ENCODE measurements at places on chromosomes 7 and 10. TPM values are rescaled to one million over a fixed set of nuclear protein-coding genes. Genes with fewer than 3 reads are reported as not detected.

The CYP2C18 gene
- not detected for total RNA-seq

The DOCK1 gene
- 45.0 TPM for total RNA-seq

The TDRD1 gene
- total RNA-seq = not detected

DNA sequence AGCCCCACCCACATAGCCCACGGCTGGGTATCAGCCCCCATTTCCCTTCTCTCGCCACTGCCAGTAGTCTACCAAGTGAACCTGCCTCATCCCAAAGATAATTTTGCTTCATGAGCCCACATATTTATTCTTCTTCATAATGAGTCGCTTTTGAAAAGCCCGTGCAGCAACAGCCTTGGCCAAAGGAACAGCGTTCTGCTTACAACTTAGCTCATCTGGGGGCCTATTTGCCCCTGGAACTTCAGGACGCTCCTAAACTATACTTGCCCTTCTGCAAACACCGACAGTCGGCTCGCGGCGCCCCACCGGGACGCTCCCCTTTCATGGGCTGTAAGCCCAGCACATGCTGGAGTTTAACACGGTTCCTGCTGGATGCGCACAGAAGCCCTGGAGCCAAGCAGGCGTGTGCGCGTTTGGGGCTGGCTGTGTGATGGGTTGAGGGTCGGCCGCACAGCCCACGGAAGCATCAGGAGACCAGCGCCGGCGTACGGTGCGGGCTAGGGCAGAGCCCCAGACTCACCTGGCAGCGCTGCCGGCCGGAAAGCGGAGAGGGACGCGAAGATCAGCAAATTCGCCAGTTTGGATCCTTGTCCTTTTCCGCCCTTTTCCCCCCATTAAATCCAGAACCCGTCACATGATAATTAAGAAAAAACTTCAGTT lies 370 bp downstream of the TMEM60 start:
- H3K36me3 ChIP-seq = no peaks in the 10 kb centered on the region
- H3K27me3 ChIP-seq = no peaks in the 10 kb centered on the region
- H3K4me3 ChIP-seq = peak overlapping the region; percentile 78
- peak overlapping the region; percentile 82 for H3K27ac ChIP-seq
- H3K4me1 ChIP-seq = peaks cover 20% of the 10 kb centered on the region
- no peak for DNase-seq

DNA sequence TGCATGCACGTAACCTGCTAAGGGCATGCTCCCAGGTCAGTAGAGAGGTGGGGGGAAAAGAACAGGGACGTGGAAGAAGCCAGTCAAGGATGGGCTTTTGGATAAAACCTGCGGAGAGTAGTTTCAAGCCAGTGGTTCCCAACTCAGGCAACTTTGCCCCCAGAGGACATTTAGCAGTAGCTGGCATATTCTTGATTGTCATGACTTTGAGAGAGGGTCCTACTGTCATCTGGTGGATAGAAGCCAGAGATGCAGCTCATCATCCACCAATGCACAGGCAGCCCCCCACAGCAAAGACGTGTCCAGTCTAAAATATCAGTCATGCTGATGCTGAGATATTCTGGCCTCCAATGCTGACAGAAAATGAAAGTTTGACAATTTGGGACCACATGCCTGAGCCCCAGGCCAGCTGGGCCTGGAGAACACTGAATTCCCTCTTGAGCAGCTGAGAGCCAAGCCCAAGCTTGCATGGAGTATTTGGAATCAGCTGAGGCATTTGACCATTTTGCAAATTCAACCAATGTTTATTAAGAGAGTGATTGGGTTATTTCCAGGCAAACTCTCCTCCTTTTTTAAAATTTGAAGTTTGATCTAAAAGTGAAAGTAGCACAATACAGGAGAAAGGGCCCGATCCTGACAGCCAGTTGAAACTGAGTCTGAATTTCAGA lies 110.0 kb upstream of the C7orf33 start:
- no peak overlapping the region for H3K27ac ChIP-seq
- H3K4me3 ChIP-seq = no peak overlapping the region
- H3K27me3 ChIP-seq = no peaks in the 10 kb centered on the region

DNA sequence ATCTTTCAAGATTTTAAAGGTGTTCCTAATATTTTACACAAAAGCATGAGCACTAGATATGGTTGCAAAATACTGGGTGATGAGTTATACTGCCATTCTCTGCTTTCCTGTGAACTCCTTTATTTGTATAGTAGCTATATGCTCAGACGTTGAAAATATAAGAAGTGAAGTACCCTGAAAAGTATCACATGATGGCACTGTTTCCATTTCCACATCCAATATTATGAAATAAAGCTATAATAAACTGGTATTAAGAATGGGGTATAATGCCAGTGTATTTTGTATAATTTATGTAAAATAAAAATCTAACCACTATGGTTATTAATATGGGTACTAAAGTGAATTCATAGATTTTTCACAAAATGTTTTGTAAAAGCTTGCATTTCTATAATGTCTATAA lies 79.6 kb upstream of the FOXP2 start:
- no peaks in the 10 kb centered on the region for H3K36me3 ChIP-seq
- H3K27ac ChIP-seq = no peak overlapping the region
- no peak overlapping the region for H3K4me3 ChIP-seq
- H3K27me3 ChIP-seq = no peaks in the 10 kb centered on the region
- no peaks in the 10 kb centered on the region for H3K4me1 ChIP-seq
- no peak for DNase-seq

- no peak overlapping the region for H3K4me3 ChIP-seq
- no peaks in the 10 kb centered on the region for H3K36me3 ChIP-seq
- H3K27me3 ChIP-seq = no peaks in the 10 kb centered on the region
- H3K4me1 ChIP-seq = no peaks in the 10 kb centered on the region
- no peak overlapping the region for H3K27ac ChIP-seq
These were observed 240.4 kb downstream of the ABCA13 start for GRCh38 chr7:48411619-48412018.

The AS3MT gene
- total RNA-seq = 0.34 TPM

GRCh38 chr10:72886621-72887020 lies 6.9 kb upstream of the OIT3 start:
- no peak overlapping the region for H3K4me3 ChIP-seq
- H3K27ac ChIP-seq = no peak overlapping the region
- peaks cover 7% of the 10 kb centered on the region for H3K4me1 ChIP-seq
- no peaks in the 10 kb centered on the region for H3K27me3 ChIP-seq
- no peaks in the 10 kb centered on the region for H3K36me3 ChIP-seq

- no peak for DNase-seq
- H3K27ac ChIP-seq = peak overlapping the region; percentile 15
- H3K4me3 ChIP-seq = no peak overlapping the region
- no peaks in the 10 kb centered on the region for H3K27me3 ChIP-seq
- H3K36me3 ChIP-seq = no peaks in the 10 kb centered on the region
These were observed 7.9 kb upstream of the RALA start for GRCh38 chr7:39615350-39615975.

GRCh38 chr10:122122493-122122892 lies 133.5 kb downstream of the TACC2 start:
- DNase-seq = peak; percentile 43
- peaks cover 10% of the 10 kb centered on the region for H3K4me1 ChIP-seq
- H3K36me3 ChIP-seq = no peaks in the 10 kb centered on the region
- no peak overlapping the region for H3K27ac ChIP-seq
- H3K27me3 ChIP-seq = no peaks in the 10 kb centered on the region

The FAM25G gene
- total RNA-seq = not detected

The WIPF3 gene
- 1.0 TPM for total RNA-seq

The MAP3K8 gene
- total RNA-seq = 5.1 TPM

The CLCN1 gene
- not detected for total RNA-seq

DNA sequence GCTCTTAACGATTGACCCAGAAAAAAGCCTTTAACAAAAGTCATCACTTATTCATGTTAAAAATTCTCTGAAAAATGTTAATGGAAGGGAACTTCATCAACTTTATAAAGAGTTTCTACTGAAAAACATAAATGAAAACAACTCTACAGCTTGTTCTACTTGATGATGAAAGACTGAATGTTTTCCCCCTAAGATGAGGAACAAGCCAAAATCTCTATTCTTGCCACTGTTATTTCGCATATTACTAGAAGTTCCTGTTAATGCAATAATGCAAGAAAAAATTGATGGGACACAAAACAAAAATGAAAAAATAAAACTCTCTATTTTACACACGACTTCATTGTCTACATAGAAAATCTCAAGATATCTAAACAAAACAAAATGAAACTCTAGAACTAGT lies 249.8 kb upstream of the AKR1E2 start:
- H3K27ac ChIP-seq = no peak overlapping the region
- no peak for DNase-seq
- no peak overlapping the region for H3K4me3 ChIP-seq
- no peaks in the 10 kb centered on the region for H3K36me3 ChIP-seq

DNA sequence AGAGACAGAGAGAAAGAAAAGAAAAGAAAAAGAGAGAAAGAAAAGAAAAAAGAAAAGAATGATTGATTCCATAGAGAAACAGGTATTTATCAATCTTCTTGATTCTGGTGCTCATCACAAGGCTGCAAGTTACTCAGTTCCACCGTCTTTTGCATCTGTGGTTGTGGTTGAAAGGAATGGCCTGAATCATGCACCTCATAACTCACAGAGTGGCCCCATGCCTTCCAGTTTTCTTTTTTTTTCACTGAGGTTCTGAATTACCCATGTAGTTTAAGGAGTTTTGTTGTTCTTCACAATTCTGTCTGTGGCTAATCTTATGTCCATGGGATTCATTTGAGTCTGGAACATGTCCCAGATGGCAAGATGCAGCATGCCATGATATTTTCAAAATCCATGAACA lies 156.0 kb downstream of the ZNF33B start:
- no peaks in the 10 kb centered on the region for H3K36me3 ChIP-seq
- no peak overlapping the region for H3K27ac ChIP-seq
- H3K27me3 ChIP-seq = no peaks in the 10 kb centered on the region
- H3K4me1 ChIP-seq = no peaks in the 10 kb centered on the region
- no peak for DNase-seq

GRCh38 chr7:2307690-2308107 lies 6.5 kb downstream of the SNX8 start:
- no peak for DNase-seq
- no peak overlapping the region for H3K27ac ChIP-seq
- peaks cover 8% of the 10 kb centered on the region for H3K4me1 ChIP-seq

GRCh38 chr7:124924906-124925305 lies 4.7 kb downstream of the POT1 start:
- DNase-seq = no peak
- H3K4me3 ChIP-seq = no peak overlapping the region
- no peaks in the 10 kb centered on the region for H3K36me3 ChIP-seq
- no peaks in the 10 kb centered on the region for H3K27me3 ChIP-seq
- H3K4me1 ChIP-seq = no peaks in the 10 kb centered on the region

- no peak overlapping the region for H3K4me3 ChIP-seq
- H3K4me1 ChIP-seq = no peaks in the 10 kb centered on the region
- H3K27me3 ChIP-seq = no peaks in the 10 kb centered on the region
- no peaks in the 10 kb centered on the region for H3K36me3 ChIP-seq
- DNase-seq = no peak
- no peak overlapping the region for H3K27ac ChIP-seq
These were observed 600.4 kb downstream of the KCNMA1 start for GRCh38 chr10:77036993-77037734.

The MLXIPL gene
- total RNA-seq = 0.41 TPM

- H3K27me3 ChIP-seq = no peaks in the 10 kb centered on the region
- H3K4me3 ChIP-seq = no peak overlapping the region
- H3K27ac ChIP-seq = peak overlapping the region; percentile 7
These were observed 20.7 kb downstream of the TOMM7 start for GRCh38 chr7:22801912-22802311.

GRCh38 chr7:123995617-123996326 lies 37.1 kb downstream of the TMEM229A start:
- DNase-seq = no peak
- no peaks in the 10 kb centered on the region for H3K4me1 ChIP-seq
- H3K27ac ChIP-seq = no peak overlapping the region

GRCh38 chr10:16987206-16987621 lies 142.4 kb downstream of the CUBN start:
- DNase-seq = peak; percentile 96
- peaks cover 27% of the 10 kb centered on the region for H3K4me1 ChIP-seq
- H3K27ac ChIP-seq = peak overlapping the region; percentile 100
- H3K36me3 ChIP-seq = no peaks in the 10 kb centered on the region
- peak overlapping the region; percentile 11 for H3K4me3 ChIP-seq
- H3K27me3 ChIP-seq = no peaks in the 10 kb centered on the region

The CREB3L2 gene
- 128 TPM for total RNA-seq

GRCh38 chr7:153061910-153062528 lies 302.5 kb downstream of the ACTR3B start:
- H3K4me1 ChIP-seq = no peaks in the 10 kb centered on the region
- no peak overlapping the region for H3K4me3 ChIP-seq
- no peak for DNase-seq
- no peaks in the 10 kb centered on the region for H3K36me3 ChIP-seq
- no peaks in the 10 kb centered on the region for H3K27me3 ChIP-seq

The HABP2 gene
- not detected for total RNA-seq

DNA sequence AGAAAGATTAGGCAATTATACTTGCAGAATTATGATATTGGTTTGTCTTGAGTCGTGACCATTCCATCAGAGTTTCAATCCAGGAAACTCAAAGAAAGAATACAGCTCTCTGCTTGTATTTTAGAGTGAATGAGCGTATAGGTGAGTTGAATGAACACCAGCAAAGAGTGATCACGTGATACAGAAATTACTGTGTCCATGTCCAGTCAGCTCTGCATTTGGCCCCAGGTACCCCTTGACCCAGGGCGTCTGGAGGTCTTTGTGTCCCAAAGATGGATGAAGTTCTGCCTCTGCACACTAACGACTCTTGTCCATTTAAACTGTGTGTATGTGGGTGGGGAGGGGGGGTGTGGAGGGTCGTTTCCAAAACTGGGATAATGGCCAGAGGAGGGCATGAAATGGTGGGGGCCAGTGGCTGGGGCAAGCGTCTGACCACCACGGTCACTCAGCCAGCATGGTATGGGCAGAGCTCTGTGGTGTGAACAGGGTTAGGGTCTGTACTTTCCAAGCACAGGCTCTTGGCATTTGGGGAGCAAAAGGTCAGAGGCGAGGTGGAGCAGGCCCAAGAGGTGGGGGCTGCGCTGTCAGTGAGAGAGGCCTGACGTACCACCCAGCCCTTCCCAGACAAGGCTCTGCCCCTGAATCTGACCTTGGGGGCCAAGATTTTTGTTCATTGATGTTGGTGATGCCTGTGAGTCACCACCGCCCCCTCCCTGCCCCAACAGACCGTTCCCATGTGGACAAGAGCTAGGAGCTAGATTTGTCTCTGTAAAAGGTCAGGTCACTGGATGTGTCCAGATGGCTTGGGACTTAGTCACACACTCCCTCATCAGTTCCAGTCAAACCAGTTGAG lies 1.4 kb downstream of the PTPRE start:
- H3K4me3 ChIP-seq = peak overlapping the region; percentile 48
- H3K4me1 ChIP-seq = peaks cover 24% of the 10 kb centered on the region
- H3K27me3 ChIP-seq = peaks cover 1% of the 10 kb centered on the region

- no peak overlapping the region for H3K27ac ChIP-seq
- DNase-seq = no peak
- H3K4me3 ChIP-seq = no peak overlapping the region
These were observed 213.7 kb downstream of the ITGB1 start for GRCh38 chr10:32744321-32744720.

GRCh38 chr10:123904834-123905409 lies 13.3 kb upstream of the CPXM2 start:
- no peak for DNase-seq
- H3K36me3 ChIP-seq = no peaks in the 10 kb centered on the region
- H3K27me3 ChIP-seq = no peaks in the 10 kb centered on the region
- no peaks in the 10 kb centered on the region for H3K4me1 ChIP-seq
- H3K27ac ChIP-seq = no peak overlapping the region

All from astrocyte (in vitro differentiated cells and primary cell).